ENCODE measurements at places on chromosomes 3 and 15. TPM values are rescaled to one million over a fixed set of nuclear protein-coding genes. Genes with fewer than 3 reads are reported as not detected.

DNA sequence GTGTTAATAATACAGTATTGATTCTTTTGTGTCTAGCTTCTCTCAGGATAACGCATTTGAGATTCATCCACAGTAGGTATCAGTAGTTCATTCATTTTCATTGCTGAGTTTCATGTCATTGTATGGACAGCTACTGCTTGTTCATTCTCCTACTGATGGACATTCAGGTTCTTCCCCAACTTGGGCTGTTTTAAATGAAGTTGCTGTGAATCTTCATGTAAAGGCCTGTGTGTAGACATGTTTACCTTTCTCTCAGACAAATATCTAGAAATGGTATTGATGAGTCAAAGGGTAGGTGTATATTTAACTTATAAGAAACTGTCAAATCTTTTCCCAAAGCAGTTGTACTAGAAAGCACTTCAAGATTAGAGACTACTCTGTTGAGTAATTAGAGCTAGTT lies 26.7 kb downstream of the MCF2L2 start:
- no peak for DNase-seq

- no peak for DNase-seq
Measured at GRCh38 chr3:144586382-144586781, 614.8 kb downstream of the DIPK2A start.

GRCh38 chr15:68781766-68782588 lies 38.7 kb downstream of the ANP32A start:
- no peak for DNase-seq

GRCh38 chr3:144287001-144287400 lies 315.4 kb downstream of the DIPK2A start:
- no peak for DNase-seq

GRCh38 chr3:11155341-11156025 lies 1.2 kb downstream of the HRH1 start:
- DNase-seq: peak; percentile 84

DNA sequence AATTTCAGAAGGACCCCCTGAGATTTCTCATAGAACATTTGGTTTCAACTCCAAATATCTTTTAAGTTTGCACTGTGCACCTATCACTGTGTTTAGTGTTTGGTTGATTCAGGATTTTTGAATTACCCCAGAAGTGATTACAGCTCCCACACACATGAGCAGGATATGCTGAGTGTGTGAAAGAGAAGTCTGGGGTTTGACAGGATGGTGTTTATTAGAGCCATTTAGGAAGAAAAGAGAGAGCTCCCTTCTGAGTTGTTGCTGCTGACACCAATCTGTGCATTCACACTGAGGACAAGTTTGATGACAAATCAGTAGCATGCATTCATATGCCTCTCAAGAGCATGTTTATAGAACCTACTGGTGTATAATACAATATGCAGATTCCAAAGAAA lies 118.1 kb downstream of the RPL22L1 start:
- peak; percentile 81 for DNase-seq

The CSNK1G1 gene
- 33.8 TPM for total RNA-seq

The GNAI2 gene
- 232 TPM for total RNA-seq

The SERPINI1 gene
- total RNA-seq: 4.4 TPM

DNA sequence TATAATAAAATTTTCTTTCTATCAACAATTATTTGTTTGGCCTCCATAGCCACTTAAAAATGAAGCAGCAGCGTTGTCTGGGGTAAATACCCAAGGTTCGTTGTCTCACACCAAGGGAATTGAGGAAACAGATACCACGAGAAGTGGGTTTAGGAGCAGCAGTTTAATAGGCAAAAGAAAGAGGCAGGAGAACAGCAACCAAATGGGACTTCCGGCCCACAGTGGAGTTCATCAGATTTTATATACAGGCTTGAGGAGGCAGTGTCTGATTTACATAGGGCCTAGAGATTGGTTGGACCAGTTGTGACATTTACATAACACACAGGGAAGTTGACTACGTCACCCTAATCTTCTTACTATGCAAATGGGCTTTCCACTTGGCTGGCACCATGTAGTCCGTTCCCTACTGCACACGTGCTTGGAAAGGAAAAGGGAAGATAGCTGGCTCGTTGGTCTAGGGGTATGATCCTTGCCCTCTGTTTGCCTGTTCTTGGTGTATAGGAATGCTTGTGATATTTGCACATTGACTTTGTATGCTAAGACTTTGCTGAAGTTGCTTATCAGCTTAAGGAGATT lies 61.5 kb upstream of the SETMAR start:
- no peak for DNase-seq

The AP3B2 gene
- total RNA-seq: not detected

GRCh38 chr15:38849046-38849445 lies 284.4 kb upstream of the RASGRP1 start:
- DNase-seq: no peak

The HACD3 gene
- total RNA-seq: 104 TPM

GRCh38 chr3:134312873-134313846 lies 61.1 kb downstream of the AMOTL2 start:
- DNase-seq: peak; percentile 81

- DNase-seq: no peak
Measured at GRCh38 chr15:47811172-47811571, 93.9 kb downstream of the SEMA6D start.

DNA sequence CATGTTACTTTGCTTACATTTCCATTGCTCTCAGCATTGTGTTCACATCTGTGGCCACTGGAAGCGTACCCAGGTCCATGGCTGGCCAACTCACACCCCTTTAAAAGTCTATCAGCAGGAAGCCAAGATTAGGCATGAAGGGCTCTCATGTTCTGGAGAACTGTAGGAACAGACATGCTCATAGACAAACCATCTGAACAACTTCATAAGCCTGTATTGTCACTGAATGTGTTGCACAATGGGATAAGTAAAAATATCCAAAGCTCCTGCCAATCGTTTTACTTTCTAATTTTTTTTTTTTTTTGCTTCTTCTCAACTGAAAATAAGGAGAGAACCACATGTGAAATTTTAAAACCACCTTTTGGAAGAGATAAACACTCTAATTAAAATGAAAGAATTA lies 6.4 kb downstream of the RPLP1 start:
- no peak for DNase-seq

The IGDCC3 gene
- not detected for total RNA-seq

GRCh38 chr3:170247875-170248274 lies 25.7 kb downstream of the PRKCI start:
- no peak for DNase-seq

The SAMD7 gene
- total RNA-seq: not detected

The RABL3 gene
- total RNA-seq: 37.7 TPM

The C3orf49 gene
- not detected for total RNA-seq

The NAALADL2 gene
- total RNA-seq: 5.1 TPM

GRCh38 chr3:141380279-141380678 lies 12.0 kb downstream of the ZBTB38 start:
- no peak for DNase-seq

DNA sequence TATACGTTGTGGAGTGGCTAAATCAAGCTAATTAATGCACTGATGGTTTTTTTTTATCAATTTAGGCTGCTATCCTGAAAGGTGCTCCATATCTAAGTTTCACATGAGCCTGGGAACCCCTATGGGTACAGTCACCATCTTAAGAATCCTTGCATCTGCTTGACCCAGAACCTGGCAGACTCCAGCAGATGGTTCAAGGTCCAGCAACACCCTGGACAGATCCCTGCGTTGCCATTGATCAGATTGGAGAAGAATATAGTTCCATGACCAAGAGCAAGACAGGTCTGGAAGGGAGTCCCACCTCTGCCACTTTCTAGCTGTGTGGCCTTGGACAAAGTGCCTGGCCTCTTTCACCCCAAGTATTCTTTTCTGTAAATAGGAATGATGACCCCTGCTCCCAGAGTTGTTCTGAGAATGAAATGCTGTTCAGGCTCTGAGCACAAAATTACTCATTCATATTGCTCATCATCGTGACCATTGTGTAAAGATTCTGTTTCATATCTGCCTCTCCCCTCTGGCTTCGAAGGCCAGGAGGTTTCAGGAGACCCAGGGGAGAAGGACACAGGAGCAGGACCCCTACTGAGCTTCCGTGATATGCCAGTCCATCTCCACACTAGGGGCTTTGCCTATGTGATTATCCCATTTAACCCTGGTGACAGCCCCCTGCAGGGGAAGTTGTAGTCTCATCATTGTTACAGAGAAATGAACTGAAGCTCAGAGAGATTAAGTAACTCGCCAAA lies 30.0 kb upstream of the TSEN2 start:
- DNase-seq: peak; percentile 53

The APBA2 gene
- total RNA-seq: 11.2 TPM

DNA sequence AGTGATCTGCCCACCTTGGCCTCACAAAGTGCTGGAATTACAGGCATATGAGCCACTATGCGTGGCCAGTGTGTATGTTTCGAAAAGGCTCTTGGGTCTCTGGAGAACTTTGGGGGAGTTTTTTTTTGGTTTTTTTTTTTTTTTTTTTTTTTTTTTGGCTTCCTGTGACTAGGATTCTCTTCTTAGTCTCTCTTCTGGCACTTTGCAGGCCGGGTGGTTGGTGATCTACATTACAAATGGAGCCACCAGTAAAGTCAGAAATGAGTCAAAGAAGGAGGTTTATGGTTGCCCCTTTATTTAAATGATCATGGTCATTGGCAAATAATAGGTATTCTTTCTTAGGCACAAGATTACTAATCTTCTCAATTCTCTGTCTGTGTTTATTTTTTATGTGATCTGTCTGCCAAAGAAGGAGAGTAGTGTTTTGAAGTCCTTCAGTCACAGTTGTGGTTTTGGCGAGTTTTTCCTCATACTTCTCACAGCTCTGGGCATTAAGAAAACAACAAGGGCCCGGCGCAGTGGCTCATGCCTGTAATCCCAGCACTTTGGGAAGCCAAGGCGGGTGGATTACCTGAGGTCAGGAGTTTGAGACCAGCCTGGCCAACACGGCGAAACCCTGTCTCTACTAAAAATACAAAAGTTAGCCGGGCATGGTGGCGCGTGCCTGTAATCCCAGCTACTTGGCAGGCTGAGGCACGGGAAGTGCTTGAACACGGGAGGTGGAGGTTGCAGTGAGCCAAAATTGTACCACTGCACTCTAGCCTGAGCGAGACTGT lies 38.3 kb downstream of the PDE8A start:
- DNase-seq: peak; percentile 85

- peak; percentile 96 for DNase-seq
Measured at GRCh38 chr15:70023064-70023768, 74.5 kb downstream of the TLE3 start.

- DNase-seq: peak; percentile 79
Measured at GRCh38 chr15:85329561-85330422, 50.6 kb upstream of the AKAP13 start.

GRCh38 chr3:179432021-179432420 lies 19.2 kb downstream of the GNB4 start:
- no peak for DNase-seq

DNA sequence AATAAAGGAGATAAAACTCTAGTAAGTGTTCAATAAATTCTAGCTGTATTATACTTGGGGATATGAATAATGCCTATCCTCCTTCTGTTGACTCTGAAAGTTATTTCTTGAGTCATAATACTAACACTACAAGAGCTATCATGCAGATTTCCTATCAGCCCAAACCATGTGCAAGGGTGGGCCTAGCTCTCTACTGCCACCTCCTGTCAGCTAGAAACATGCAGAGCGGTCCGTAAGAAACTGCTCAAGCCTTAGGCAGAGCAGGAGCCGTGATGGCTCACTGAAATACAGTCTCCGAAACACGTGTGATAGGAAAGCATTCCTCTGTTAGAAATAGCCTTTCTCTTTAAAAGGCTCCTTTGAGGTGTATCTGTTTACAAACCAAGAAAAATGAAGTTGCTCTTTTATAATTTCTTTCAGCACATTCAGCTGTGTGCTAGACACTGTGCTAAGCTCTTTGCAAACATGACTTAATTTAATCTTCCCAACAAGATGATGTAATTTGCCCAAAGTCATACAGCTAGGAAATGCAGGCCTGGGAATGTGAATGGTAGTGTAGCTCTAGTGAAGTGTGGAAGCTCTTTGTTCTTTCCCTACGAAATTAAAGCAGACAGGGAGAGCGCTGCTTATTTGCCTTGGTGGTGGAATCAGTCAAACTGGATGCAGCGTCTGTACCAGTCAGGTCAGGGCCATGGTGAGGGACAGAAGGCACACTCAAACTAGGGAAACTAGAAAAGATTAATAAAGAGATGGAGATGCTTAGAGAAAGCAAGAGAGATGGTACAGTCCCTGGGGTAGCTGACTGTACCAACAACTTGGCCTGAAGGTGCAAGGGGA lies 43.1 kb downstream of the MTHFS start:
- DNase-seq: peak; percentile 74

The ABHD17C gene
- 3.2 TPM for total RNA-seq

- peak; percentile 91 for DNase-seq
Measured at GRCh38 chr3:190116551-190117067, 4.1 kb downstream of the P3H2 start.

DNA sequence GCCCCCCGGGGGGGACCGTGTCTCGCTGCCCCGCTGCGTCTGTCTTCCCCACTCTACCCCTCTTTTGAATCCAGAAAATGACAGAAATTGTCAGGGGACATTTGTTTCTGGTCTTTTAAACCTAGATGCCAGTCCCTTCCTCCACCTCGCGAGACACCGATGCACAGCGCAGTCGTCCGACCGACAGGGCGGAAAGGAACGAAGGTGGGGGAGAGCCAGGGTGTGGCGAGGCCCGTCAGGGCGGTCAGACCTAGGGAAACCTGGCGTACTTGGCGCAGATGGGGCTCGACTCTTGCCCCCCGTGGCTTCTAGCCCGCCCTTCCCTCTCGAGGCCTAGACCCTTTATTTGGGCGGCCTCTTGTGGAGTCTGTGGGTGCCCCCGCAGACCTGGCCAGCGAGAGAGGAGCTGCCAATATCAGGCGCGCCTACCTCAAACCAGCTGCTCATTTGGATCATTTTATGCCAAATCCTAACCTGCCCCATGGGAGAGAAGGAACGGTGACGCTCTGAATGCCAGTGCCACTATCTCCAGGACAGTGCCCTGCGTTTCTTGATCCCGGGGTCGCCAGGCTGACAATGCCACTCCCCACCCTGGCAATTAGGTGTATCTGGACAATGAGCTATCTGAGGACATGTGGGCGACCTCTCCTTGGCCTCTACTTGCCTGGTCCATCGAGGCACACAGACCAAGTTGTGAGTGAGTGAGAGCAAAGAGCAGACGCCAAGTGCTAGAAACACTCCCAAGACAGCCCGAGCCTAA lies 500 bp upstream of the RAB6B start:
- DNase-seq: peak; percentile 34

The TIGIT gene
- total RNA-seq: not detected

GRCh38 chr15:69497667-69498066 lies 45.0 kb downstream of the RPLP1 start:
- no peak for DNase-seq

DNA sequence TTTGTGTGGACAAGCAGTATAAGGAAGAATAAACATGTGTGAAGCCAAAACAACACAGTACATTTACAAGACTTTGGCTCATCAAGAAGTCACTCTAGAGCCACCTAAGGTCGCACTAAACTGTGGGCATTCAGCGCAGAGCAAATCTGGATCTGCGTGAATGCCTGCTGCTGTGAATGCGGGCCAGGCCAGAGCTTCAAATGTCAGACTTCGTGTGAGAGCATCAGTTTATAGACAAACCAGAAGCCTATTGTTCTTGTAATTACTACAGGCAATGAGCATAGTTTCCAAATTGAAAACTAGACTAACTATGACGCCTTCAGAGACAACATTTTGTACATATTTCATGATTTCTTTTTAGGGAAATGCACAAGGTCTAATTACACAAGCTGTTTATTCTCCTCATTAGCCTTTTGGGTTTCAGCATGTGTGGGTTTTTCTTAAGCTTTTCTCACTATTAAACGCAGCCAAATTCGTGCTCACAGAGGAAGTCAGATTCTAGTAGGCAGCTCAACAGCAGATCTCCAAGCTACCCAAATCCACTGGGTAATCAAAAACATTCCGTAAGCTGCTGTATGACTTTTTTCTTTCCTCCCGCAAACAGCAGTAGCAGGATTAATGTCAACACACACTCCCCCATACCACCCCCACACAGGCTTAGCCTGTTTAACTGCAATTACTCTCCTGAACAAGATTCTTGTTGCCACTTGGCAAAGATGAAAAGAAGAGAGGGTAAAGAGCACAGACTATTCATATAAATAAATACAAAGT lies 84.5 kb upstream of the SETMAR start:
- DNase-seq: no peak
